ENCODE measurements at places on chromosomes 16 and 17. TPM values are rescaled to one million over a fixed set of nuclear protein-coding genes. Genes with fewer than 3 reads are reported as not detected.

The RAB40C gene
- 36.9 TPM for polyA plus RNA-seq

The TPSD1 gene
- not detected for polyA plus RNA-seq

- no peaks in the 10 kb centered on the region for H3K4me1 ChIP-seq
- no peak overlapping the region for H3K27ac ChIP-seq
- no peak for DNase-seq
- H3K36me3 ChIP-seq, result no peaks in the 10 kb centered on the region
- no peak overlapping the region for H3K4me3 ChIP-seq
Observed at GRCh38 chr16:4904108-4904941, 32.6 kb downstream of the PPL start.

GRCh38 chr17:45096926-45097325, 35.4 kb downstream of the PLCD3 start:
- H3K36me3 ChIP-seq, result peaks cover 62% of the 10 kb centered on the region
- H3K4me1 ChIP-seq, result no peaks in the 10 kb centered on the region
- H3K27me3 ChIP-seq, result no peaks in the 10 kb centered on the region
- no peak for DNase-seq
- no peak overlapping the region for H3K4me3 ChIP-seq

The EME1 gene
- 5.2 TPM for polyA plus RNA-seq

DNA sequence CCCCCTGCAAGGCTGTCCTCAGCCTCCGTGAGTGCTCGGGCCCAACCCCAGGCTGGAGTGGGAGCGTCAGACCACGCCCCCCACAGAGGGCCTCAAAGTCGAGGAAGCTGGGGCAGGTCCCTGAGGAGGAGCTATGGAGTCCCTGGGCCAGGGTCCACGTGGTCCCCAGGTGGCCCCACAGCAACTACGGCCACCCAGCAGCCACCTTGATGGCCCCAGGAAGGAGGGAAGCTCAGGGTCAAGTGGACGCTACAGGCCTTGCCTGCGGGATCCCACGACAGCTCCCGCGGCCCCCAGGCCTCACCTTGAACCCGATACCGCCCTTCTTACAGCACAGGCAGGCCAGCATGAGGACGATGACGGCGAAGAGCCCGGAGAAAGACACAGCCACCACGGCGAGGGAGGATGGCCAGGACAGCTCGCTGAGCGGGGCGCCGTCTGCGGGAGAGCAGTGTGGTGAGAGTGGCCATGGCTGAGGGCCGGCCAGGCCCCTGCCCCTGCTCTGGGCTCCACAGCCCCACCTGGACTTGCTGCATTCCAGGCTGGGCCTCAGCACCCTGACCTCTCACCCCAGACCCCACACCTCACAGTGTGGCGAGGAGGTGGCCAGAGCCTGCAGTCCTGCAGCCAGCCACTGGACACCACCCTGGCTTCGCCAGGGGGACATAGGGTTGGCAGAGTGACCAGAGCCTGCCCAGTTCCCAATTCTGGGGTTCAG, 31.1 kb upstream of the PVALEF start:
- DNase-seq, result no peak
- H3K4me3 ChIP-seq, result no peak overlapping the region
- peaks cover 6% of the 10 kb centered on the region for H3K4me1 ChIP-seq
- no peak overlapping the region for H3K27ac ChIP-seq
- no peaks in the 10 kb centered on the region for H3K36me3 ChIP-seq

The E4F1 gene
- polyA plus RNA-seq, result 28.3 TPM

GRCh38 chr16:25155553-25156460, 44.3 kb downstream of the LCMT1 start:
- H3K36me3 ChIP-seq, result peaks cover 9% of the 10 kb centered on the region
- no peak overlapping the region for H3K27ac ChIP-seq
- H3K4me3 ChIP-seq, result no peak overlapping the region
- peak; percentile 46 for DNase-seq
- H3K27me3 ChIP-seq, result no peaks in the 10 kb centered on the region
- H3K4me1 ChIP-seq, result no peaks in the 10 kb centered on the region

The ITGAD gene
- polyA plus RNA-seq, result 0.31 TPM

GRCh38 chr17:45172541-45173286, 11.0 kb downstream of the HEXIM2 start:
- DNase-seq, result no peak
- H3K36me3 ChIP-seq, result no peaks in the 10 kb centered on the region
- H3K4me3 ChIP-seq, result no peak overlapping the region
- H3K27me3 ChIP-seq, result no peaks in the 10 kb centered on the region
- H3K4me1 ChIP-seq, result peaks cover 21% of the 10 kb centered on the region

The ITGB3 gene
- 4.6 TPM for polyA plus RNA-seq

GRCh38 chr16:81755915-81756614, 23.0 kb upstream of the PLCG2 start:
- H3K27ac ChIP-seq, result no peak overlapping the region
- no peaks in the 10 kb centered on the region for H3K4me1 ChIP-seq
- no peaks in the 10 kb centered on the region for H3K27me3 ChIP-seq
- H3K4me3 ChIP-seq, result no peak overlapping the region

The CCDC40 gene
- polyA plus RNA-seq, result 12.2 TPM

- peaks cover 74% of the 10 kb centered on the region for H3K4me1 ChIP-seq
- H3K4me3 ChIP-seq, result no peak overlapping the region
- H3K27me3 ChIP-seq, result no peaks in the 10 kb centered on the region
Observed at GRCh38 chr16:56743840-56744239, 13.9 kb downstream of the NUP93 start.

The SLC22A31 gene
- 36.3 TPM for polyA plus RNA-seq

The SERPINF2 gene
- not detected for polyA plus RNA-seq

DNA sequence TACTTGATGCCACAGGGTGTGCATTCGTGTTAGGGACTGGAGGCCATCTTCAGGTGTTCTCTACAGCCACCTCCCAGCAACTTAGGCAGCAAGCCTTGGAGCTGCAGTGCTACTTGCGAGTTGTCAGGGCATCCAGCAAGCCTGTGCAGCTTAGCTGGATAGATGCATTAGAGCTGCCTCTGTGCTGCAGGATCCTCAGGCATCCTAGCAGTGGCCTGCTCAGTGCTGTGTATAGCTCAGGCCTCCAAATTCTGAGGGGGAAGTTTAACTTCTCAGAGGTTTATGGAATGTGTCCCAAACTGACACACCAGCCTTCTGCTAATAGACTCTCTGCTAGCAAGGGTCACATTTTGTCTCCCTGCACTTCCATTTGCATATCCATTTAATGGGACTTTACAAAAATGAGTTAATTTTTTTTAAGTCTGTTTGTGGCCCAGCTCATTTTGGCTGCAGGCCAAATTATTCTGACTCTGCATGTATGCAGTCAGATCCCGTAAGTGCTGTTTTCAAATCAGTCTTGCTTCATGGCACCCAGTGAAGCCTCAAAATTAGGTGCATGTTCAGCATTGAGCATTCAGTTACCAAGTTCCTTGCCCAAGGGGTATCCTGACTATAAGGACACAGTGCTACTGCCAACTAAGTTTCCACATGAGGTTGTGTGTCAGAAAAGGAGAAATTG, 6.8 kb downstream of the GABARAPL2 start:
- H3K27me3 ChIP-seq, result no peaks in the 10 kb centered on the region
- no peak overlapping the region for H3K4me3 ChIP-seq
- H3K36me3 ChIP-seq, result peaks cover 70% of the 10 kb centered on the region
- DNase-seq, result no peak
- H3K4me1 ChIP-seq, result no peaks in the 10 kb centered on the region
- H3K27ac ChIP-seq, result no peak overlapping the region

DNA sequence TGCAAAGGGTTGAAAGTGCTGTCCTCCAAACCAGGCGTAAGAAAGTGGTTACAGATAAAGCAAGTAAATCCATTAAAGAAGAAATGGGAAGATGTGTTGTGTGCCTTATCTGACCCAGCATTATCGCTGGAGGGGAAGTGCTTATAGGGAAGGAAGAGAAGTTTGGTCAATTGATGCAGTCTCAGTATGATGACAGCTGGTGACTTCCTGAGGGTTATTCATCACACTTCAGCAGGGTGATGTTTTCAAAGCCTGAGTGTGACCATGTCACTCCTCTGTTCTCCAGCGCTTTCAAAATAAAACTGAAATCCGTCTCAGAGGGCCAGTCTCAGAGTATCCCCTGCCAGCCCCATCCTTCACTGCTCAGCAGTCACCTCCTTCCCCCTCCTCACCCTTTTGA, 505.4 kb upstream of the RBFOX1 start:
- no peaks in the 10 kb centered on the region for H3K27me3 ChIP-seq
- no peak overlapping the region for H3K27ac ChIP-seq
- H3K36me3 ChIP-seq, result no peaks in the 10 kb centered on the region
- H3K4me1 ChIP-seq, result peaks cover 6% of the 10 kb centered on the region
- no peak overlapping the region for H3K4me3 ChIP-seq
- no peak for DNase-seq

- no peak overlapping the region for H3K4me3 ChIP-seq
- no peak overlapping the region for H3K27ac ChIP-seq
- H3K4me1 ChIP-seq, result no peaks in the 10 kb centered on the region
- DNase-seq, result no peak
- H3K36me3 ChIP-seq, result no peaks in the 10 kb centered on the region
- H3K27me3 ChIP-seq, result no peaks in the 10 kb centered on the region
Observed at GRCh38 chr16:27390151-27390550, 11.8 kb upstream of the IL21R start.

DNA sequence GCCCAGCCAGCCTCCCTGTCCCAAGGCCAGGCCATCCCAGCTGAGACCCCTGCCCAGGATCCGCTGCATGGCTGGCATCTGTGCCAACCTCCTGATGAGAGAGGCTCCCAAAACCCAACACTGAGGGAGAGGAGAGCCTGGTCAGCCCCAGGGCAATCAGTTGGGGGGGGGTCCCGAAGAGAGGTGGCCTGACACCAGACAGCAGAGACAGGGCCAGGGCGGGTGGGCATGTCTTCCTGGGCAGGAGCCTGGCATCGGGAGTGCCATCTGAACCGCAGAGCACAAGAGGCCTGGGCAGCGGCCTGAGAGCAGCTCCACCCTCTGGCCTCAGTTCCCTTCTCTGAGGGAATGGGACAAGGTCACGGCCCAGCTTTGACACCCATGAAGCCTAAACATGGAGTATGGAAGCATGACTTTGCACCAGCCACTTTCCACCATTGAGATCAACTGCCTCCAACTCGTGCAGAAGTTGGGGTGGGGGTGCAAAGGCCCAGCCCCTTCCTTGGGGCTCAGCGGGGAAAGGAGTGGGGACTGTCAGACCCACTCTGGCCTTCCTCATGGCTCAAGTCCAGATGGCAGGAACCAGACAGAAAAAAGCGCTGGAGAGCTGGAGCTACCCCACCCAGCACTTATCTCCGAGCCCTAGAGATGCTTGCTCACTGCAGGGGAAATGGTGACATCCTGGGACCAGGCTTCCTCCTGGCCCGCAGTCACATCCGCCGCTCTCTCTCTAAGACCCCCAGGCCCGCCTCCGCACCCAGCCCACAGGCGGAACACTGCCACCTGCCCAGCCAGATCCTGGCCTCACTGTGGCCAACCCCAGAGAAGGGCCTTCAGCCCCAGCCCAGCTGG, 9.7 kb downstream of the RHBDF2 start:
- H3K27ac ChIP-seq, result no peak overlapping the region
- H3K4me3 ChIP-seq, result no peak overlapping the region
- H3K36me3 ChIP-seq, result no peaks in the 10 kb centered on the region
- no peak for DNase-seq

- no peak overlapping the region for H3K4me3 ChIP-seq
- no peaks in the 10 kb centered on the region for H3K36me3 ChIP-seq
- no peaks in the 10 kb centered on the region for H3K27me3 ChIP-seq
- DNase-seq, result no peak
Observed at GRCh38 chr17:83200231-83200699, 120.9 kb downstream of the METRNL start.

The AOC3 gene
- polyA plus RNA-seq, result 3.4 TPM

DNA sequence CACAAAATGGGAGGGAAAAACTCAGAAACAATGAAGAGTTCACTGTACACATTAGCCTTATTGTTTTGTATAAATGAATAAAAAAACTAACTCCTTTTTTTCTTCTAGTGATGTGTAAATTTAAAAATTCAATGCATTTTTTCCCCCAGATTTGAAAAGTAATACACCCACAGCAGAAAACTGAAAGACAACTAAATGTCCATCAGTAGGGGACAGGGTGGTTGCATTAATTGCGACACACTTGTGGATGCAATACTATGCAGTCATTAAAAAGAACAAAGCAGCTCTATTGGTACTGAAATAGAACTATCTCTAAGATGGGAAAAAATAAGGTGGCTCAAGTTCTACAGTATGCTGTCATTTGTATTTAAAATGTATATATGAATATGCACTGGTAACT, 13.7 kb upstream of the WIPI1 start:
- peaks cover 23% of the 10 kb centered on the region for H3K4me1 ChIP-seq
- no peaks in the 10 kb centered on the region for H3K36me3 ChIP-seq
- no peaks in the 10 kb centered on the region for H3K27me3 ChIP-seq
- no peak for DNase-seq
- no peak overlapping the region for H3K4me3 ChIP-seq

DNA sequence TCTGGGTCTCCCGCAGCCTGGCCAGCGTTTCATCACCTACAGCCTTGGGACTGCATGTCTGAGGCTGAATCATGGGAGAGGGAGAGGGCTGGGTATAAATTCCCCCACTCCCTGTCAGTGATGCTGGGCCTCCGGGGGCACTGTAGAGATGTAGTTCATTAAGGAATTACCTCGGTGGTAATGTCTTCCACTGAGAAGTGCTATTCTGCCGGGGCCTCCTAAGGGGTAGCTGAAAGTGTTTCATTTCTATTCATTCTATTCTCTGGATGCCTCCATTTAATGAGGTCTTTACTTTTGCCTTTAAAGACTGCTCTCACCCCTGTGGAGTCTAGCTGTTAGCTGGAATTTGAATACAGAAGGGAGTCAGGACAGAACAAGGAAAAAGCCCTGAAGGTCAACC, 116.4 kb upstream of the HS3ST4 start:
- H3K27ac ChIP-seq, result no peak overlapping the region
- no peak overlapping the region for H3K4me3 ChIP-seq
- no peaks in the 10 kb centered on the region for H3K4me1 ChIP-seq

- H3K36me3 ChIP-seq, result no peaks in the 10 kb centered on the region
- H3K4me1 ChIP-seq, result peaks cover 19% of the 10 kb centered on the region
- DNase-seq, result peak; percentile 58
- H3K27ac ChIP-seq, result peak overlapping the region; percentile 48
- no peaks in the 10 kb centered on the region for H3K27me3 ChIP-seq
Observed at GRCh38 chr16:88468275-88469129, 15.4 kb downstream of the ZFPM1 start.

DNA sequence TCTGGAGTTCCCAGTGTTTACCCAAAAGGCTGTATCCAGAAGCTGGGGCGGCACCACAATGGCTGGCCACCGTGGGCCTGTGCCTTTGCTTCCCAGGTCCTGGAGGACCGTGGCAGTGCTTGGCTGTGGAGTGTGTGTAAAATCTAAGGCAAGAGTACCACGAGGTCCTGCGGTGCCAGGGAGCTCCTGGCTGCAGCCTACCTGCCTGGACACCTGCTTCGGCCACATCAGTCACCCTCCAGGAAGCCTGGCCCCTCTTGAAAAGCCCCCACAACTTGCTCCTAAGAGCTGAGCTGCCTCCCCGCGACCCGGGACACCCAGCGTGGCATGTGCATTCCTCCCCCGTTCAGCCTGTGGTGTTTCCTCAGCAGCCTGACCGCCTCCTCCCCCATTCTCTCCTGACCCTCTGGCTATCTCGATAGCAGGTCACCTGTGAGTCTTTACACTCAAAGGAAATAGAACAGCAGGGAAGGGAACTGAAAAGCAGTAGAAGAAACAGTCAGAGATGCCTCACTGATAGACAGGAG, 7.9 kb downstream of the TIMM22 start:
- DNase-seq, result no peak
- H3K4me1 ChIP-seq, result peaks cover 16% of the 10 kb centered on the region
- H3K36me3 ChIP-seq, result peaks cover 40% of the 10 kb centered on the region
- H3K4me3 ChIP-seq, result no peak overlapping the region
- peak overlapping the region; percentile 25 for H3K27ac ChIP-seq

The SOX9 gene
- polyA plus RNA-seq, result 1.1 TPM

Measured in cardiac muscle cell (in vitro differentiated cells and primary cell).